ENCODE measurements at places on chromosomes 2 and 18.

GRCh38 chr2:227186751-227187150, 22.3 kb downstream of the COL4A3 start:
- no peak for DNase-seq

- no peak for DNase-seq
These were observed 378 bp upstream of the IAH1 start for GRCh38 chr2:9473985-9474360.

DNA sequence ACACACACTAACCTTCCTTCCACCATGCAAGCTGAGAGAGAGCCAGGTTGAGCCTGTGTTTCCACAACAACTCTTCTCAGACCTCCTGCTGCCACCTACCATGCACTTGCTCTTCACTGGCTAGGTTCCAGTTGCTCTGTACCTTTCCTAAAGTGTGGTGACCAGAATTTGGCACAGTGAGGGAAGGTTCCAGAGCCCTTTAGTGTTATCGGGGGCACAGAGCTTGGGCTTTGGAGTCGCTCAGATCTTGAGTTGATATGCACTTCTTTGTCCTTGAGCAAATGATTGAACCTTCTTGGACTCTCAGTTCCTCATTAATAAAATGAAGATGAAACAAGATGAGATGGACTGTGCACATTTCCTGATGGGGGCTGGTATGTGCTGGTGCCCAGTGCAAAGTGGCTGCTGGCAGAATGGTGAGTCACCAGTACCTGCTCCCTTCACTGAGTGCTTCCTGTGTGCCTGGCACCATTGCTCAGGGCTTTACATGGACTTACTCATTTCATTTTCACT, 47.1 kb downstream of the NEDD4L start:
- no peak for DNase-seq

GRCh38 chr2:45131587-45131986, 122.3 kb upstream of the SIX2 start:
- DNase-seq = peak; percentile 37

DNA sequence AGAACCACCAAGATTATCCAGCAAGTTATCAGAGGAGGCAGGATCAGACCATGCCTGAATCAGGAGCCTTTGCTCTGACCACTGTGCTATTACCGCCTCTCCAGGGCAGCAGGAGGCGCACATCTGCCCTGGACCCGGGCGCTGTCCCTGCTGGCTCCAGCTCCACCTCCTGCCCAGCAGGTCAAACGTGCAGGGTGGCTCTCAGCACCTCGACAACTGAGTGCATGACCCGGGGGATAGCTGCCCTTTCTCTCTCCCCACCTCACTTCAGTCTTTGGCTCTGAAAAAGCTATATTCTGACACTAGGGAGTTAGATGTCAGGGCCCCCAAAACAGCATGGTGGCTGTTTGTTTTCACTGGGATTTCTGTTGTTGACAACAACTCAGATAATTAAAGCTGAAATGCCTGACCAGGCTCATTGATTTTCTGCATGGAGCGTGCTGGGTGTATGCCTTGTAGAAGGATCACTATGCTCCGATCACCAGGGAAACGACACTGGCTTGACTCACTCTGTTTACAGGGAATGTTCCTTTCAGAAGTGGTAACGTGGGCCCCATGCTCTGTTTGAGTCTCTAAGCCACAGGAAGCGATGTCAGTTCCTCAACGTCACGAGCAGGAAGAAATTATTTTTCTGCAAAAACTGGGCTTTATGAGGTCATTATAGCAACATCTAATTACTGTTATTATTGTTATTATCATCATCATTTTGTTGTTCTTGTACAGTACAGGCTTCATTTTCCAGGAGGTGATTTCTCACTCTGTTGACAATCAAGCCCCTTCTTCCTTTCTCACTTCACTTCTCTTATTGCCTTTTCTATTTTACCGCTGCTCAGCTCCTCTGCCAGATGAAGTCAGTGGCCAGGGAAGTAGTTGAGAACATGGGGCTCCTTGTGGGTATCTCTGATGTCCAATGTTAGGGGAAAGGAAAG, 125.6 kb downstream of the PLB1 start:
- DNase-seq = peak; percentile 72

DNA sequence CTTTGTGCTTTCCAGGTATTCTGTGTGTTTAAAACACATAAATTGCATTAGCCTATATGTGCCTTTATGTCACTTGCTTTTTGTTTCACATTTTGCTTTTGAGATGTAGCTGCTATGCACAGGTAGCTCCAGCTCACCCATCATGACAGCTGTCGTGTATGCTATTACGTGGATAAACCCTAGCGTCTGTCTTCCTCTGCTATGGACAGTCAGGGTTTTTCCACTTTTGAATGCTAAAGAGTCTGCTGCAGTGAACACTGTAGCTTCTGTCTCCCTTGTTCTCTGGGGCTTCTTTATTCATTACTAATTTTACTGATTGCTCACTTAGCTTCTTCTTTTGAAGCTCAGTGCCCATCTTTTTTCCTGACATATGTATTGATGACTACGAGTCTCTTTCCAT, 24.7 kb upstream of the MBP start:
- no peak for DNase-seq

GRCh38 chr18:27225947-27226481, 40.9 kb upstream of the CHST9 start:
- DNase-seq = no peak

DNA sequence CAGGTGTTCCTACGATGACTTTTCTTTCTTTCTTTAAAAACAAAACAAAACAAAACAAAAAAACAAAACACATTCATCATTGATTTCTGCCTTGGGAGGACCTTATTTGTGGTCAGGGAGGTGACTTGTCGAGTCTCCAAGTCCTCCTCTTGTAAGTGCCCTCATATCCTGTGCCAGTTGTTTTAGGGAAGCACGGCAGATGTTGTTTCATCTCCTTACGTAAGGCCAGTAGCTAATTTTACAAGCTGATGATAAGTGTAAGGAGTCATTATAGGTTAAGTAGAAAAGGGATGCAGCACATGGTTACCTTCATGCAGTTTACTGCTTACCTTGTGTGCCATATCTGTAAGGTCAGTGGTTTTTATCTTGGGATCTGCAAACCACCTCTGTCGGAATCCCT, 52.2 kb downstream of the MRPS9 start:
- DNase-seq = no peak

GRCh38 chr2:16587601-16588000, 78.0 kb downstream of the CYRIA start:
- no peak for DNase-seq

DNA sequence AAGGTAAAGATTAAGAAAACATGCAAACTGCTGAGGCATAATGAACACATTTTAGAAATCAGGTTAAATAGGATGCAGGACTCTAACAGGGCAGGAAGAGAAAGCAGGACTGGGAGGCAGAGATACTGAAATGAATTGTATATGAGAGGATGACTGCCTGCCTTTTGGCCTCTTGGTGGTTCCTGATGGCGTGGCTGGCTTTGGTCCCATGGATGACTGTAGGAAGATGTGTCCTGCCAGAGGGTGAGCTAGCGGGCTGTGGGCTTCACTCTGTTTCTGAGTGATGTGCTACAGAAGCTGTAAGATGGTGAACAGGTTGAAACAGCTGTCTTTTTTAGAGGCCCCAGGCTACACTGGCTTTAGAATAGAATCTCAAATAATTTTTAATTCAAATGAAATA, 517.0 kb downstream of the SLC4A3 start:
- no peak for DNase-seq

DNA sequence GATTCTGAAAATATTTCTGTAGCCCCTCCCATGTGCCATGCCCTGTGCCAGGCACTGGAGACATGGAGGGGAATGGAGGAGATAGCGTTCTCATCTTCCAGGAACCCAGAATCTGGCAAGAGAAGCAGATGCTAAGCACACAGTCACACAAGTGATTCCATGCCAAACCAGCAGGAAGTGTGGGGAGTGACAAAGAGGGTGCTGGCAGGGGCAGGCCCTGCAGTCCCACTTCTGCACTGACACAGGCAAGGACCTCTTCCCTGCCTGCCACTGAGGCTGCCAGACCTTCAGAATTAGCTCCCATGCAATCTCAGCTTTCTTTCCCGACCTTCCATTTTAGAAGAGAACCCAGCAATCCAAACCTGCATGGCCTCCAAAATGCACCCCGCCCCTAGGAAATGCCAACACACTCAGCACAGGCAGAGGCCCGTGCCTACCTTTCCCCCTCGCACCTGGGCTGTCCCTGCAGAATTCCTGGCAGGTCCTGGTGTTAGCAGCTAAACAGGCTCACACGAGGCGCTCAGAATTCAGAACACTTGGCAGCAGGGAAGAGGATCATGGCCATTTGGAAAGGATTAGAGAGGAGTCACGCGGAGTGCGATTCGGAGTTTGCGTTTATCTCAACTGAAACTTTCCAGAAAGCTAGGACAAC, 155.3 kb downstream of the MSH2 start:
- no peak for DNase-seq

GRCh38 chr2:191634791-191635190, 43.1 kb upstream of the NABP1 start:
- DNase-seq = no peak

- DNase-seq = no peak
These were observed 324.5 kb upstream of the EPHA4 start for GRCh38 chr2:221896505-221897151.

GRCh38 chr2:63819256-63819655, 22.4 kb upstream of the UGP2 start:
- DNase-seq = no peak

DNA sequence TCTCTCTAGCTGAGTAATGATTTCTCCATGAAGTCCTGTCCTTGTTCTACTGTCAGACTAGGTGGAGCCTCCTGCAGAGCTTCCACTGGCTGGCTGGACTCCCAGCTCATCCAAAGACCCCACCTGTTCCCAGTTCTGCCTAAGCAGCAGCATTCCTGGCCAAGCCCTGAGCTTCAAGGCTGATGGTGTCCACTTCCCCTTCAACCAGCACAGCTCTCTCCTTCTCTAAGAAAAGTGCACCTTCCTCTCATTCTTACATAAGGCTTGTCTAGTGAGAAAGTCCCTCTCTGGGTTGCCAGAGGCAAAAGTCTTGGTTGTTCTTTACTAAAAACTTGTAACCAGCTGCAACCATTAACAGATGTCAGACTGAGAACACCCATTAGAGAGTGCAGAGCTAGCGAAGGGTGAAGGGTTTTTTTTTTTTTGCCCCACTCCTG, 58.9 kb downstream of the CXCR4 start:
- DNase-seq = no peak

DNA sequence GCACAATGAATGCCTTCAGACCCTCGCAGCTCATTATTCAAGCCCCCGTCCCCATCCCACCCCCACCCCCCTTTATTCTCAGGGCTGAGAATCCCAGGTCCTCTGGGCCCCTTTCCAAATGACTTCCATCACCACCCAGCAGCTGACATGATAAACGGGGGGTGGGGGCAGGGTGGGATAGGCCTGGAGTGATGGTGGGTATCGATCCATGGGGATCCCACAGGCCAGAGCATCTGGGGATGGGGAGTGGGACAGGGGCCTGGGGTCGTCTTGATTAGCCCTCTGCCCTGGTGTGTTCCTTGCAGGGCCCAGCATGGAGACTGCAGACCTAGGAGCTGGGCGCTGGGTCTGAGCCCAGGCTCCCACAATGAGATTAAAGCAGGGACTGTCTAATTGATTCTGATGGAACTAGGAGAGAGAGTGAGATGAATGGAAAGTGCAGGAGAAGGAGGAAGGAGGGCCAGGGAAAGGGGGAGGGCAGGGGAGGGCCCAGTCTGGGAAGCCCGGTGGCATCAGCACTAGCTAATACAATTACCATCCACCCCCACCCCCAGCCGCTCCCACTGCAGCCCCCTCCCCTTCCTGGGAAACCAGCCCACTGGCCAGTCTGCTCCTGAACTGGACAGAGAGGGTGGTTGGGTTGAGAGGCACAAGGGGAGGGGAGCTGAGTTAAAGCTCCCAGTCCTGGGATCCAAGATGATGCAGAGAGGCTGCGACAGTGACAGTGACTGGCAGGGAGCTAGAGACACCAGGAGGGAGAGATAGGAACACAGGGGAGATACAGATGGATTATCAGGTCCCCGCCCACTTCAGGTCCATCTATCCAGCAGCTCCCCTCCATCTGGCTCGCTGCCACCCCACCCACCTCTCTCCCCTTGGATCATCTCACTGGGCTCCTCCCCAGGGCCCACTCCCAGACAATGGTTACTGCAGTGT, 13.1 kb upstream of the TNS1 start:
- DNase-seq = no peak

DNA sequence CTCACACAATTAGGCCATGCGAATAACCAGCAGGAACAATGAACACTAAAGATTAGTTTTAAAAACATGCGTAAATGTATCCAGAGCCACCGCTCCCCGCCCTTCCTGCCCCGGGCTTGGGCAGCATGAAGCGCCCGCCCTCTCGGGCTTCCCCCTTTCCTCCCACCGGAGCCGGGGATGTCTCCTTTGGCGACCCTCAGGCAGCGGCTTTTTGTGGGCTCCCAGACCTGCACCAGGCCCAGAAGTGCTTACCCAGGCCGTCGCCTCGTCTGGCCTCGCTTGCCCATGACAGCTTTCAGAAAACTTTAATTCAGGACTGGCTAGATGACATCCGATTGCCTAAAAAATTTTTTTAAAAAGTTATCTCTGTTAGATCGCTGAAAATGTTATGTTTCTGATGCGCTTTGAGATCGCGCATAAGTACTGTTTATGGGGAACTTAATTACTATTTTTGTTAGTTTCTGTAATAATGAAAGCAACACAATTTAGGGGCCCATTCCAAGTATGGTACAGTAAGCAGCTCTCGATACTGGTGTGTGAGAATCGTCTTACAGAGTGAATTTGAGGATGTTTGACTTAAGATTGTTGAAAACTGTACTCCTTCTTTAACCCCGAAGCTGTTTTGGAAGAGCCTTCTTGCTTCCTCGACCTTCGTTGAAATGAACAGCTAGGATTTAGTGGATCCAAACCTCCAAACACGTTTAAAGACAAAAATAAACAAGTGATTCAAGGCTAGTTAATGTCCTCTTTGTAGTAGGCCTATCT, 1.1 kb downstream of the MAP3K20 start:
- DNase-seq = no peak

- no peak for DNase-seq
These were observed 123.8 kb downstream of the ERBB4 start for GRCh38 chr2:212414767-212415211.

DNA sequence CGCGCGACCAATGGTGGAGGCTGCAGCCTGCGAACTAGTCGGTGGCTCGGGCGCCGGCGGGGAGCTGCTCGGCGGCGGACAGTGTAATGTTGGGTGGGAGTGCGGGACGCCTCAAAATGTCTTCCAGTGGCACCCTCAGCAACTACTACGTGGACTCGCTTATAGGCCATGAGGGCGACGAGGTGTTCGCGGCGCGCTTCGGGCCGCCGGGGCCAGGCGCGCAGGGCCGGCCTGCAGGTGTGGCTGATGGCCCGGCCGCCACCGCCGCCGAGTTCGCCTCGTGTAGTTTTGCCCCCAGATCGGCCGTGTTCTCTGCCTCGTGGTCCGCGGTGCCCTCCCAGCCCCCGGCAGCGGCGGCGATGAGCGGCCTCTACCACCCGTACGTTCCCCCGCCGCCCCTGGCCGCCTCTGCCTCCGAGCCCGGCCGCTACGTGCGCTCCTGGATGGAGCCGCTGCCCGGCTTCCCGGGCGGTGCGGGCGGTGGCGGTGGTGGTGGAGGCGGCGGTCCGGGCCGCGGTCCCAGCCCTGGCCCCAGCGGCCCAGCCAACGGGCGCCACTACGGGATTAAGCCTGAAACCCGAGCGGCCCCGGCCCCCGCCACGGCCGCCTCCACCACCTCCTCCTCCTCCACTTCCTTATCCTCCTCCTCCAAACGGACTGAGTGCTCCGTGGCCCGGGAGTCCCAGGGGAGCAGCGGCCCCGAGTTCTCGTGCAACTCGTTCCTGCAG, at the start of gene HOXD9:
Gene HOXD9, plus strand, starts transcription at position 37 of the 728 bp plus-strand sequence. Its CDS starts 50 bp downstream, at position 87.
- peak; percentile 37 for DNase-seq

- no peak for DNase-seq
These were observed 207.7 kb upstream of the COL3A1 start for GRCh38 chr2:188766471-188766856.

Measured in hematopoietic multipotent progenitor cell (in vitro differentiated cells).